Stimulated activated CD4-positive, alpha-beta T cell treated with anti-CD3 and anti-CD28 coated beads, Interleukin-1b, Interleukin-23, amount 100 ng/mL, for 4 hours (primary cell): ENCODE measurements at places on chromosomes 7 and 10.

- DNase-seq = no peak
Observed at GRCh38 chr7:106104721-106105260, 7.3 kb downstream of the SYPL1 start.

GRCh38 chr7:108188724-108189123, 58.6 kb upstream of the LAMB4 start:
- no peak for DNase-seq

DNA sequence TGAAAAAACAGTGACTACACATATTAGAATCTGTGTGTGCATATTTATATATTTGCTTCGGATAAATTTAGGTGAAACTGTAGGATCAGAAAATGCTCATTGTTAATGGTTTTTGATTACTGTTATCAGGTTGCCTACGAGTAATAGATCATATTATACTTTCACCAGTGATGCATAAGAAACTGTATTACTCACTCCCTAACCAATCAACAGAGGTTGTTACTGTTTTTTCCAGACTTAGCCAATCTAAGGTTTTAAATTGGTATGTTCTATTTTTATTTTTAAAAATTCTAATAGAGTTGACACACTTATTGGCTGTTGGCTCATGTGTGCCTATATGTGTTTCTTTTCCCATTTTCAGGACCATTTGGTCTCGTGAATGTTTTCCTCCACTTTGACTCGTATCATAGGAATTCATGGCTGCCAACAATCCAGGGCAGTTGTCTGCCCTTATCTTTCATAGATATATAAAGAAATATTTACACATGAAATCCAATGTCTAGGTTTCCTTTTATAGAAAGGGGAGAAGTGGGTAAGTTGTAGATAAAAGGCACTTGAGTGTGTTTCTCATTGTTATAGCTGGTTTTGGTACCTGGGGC, 59.2 kb downstream of the ANLN start:
- DNase-seq = no peak

GRCh38 chr10:33252324-33252723, 82.1 kb downstream of the NRP1 start:
- no peak for DNase-seq

DNA sequence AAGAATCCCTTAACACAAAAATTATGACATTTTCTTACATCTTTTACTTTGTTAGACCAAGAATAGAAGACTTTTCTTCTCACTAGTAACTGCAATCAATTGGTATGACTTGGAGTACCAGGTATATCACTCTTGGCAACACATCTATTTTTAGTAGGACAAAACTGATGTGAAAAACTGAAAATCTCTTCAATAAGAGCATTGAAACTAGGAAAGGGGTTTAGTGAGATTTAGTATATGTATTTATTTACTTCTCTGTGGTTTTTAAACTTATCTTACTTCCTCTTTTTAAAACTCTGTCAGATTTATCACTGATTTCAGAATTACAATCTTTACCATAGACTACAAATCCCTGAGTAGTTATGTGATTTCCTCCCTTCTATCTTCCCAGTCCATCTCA, 366.2 kb downstream of the PCDH15 start:
- DNase-seq = no peak

DNA sequence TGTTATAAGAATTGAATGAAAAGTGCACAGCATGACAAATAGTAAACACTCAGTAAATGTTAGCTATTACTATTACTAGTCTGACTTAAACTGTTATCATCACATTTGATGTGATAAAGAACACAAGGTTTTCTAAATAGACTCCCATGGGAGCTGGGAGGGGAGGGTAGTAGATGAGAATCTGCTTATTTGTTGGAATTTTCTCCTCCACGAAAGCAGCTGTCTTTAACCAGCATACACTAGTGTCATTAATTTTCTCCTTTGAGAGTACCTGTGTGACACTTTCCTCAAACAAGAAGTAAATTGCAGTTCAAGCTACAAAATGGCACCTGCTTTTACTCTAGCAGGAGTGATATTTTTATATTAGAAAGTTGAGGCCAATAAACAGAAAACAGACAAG, 200.1 kb downstream of the SKAP2 start:
- DNase-seq = no peak

DNA sequence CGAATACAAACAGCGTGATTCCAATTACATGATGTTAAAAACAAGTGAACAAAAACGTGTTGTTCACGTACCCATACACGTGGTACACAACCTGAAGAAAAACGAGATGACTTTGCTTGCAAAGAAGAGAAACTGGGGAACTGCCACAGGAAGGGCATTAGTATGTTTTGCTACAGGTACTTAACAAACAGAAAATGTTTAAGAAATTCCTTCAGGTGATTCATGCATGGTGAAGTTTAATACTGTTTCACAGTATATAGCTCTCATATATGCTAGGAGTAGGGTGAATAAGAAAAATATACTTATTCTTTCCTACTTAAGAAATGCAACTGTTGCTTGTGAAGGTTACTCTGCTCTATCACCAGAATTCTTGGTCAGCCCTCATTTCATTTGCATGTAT, 9.8 kb downstream of the SEC61G start:
- DNase-seq = no peak

- no peak for DNase-seq
Observed at GRCh38 chr7:46153583-46153950, 232.5 kb upstream of the IGFBP3 start.

DNA sequence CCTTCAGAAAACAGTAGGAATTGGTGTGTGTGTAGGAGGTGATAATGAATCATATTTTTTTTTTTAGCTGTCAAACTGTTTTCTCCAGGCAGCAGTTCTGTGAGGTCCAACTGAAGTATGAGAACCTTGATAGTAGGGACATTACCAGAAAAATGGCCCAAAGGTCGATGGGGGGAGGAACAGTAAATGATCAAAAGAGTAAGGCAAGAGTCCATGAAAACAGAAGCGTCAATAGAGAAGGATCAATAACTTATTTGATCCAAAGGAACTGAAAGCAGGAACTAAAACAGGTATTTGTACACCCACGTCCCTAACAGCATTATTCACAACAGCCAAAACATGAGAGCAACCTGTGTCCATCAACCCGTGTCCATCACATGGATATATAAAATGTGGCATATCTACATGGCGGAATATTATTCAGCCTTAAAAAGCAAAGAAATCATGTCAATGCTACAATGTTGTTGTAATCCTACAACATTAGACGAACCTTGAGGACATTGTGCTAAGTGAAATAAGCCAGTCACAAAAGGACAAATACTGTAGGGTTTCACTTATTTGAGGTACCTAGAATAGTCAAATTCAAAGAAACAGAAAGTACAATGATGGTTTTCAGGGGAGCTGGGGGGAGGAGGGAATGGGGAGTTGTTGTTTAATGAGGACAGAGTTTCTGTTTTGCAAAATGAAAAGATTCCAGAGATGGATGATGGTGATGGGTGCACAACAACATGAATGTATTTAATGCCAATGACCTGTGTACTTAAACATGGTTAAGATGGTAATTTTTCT, 214.0 kb upstream of the KLF14 start:
- no peak for DNase-seq

- no peak for DNase-seq
Observed at GRCh38 chr10:63206576-63206975, 73.4 kb downstream of the NRBF2 start.

DNA sequence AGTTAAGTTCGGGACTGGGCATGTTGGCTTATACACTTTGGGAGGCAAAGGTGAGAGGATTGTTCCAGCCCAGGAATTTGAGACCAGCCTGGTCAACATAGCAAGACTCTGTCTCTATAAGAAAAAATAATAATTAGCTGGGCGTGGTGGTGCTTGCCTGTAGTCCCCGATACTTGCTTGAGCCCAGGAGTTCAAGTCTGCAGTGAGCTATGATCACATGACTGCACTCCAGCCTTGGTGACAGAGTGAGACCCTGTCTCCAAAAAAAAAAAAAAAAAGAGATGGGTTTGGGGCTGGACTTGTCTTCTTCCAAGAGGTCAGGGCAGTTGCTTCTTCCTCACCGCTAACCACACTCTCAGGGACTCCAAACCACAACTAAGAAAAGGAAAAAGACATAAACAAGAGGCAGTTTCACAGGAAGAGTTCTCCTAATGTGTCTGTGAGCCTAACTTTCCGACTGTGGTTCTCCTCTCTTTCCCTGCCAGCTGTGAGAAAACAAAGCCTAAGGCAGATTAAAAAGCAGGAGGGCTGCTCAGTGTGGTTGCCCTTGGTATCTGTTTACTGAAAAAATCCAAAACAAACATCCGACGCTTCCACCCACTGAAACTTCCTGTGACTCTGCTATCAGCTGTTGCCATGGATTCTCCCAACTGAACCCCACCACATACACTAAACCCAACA, 2.4 kb upstream of the SERPINE1 start:
- DNase-seq = no peak

GRCh38 chr10:44993226-44993921, 7.3 kb upstream of the ZNF22 start:
- no peak for DNase-seq

DNA sequence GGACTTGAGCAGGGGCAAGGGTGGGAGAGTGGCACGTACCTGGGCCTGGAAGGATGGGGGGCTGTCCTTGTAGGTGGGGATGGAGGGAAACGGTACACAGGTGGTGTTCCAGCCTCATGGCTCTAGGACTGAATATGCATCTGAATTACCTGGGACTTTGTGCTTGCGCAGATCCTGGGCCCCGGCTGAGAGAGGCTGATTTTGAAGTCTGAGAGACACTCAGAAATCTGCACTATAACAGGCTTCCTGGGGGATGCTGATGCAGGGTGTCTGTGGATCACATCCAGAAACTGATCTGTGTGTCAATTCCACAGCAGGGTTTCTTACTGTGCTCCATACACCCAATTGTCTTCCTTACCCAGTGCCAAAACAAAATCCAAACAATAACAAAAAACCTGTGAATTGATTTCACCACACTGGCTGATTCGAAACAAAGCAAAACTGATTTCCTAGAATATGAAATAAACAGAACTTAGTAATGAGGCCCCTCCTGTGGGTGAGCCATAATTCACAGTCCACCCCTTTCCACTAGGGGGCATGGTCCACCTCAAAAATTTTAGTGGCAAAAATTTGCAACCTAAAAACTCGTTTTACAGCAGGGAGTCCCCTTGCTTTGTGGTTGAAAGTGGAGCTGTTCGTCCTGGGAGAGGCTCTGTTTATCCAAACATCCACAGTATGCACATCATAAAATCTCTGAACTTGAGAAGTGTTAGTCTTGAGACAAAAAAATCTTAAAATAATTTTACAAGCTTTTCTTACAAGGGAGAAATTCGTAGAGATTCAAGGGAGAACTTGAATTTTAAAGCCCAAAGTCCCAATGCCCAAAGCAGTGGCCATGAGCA, 32.0 kb upstream of the PLEKHA1 start:
- peak; percentile 58 for DNase-seq

DNA sequence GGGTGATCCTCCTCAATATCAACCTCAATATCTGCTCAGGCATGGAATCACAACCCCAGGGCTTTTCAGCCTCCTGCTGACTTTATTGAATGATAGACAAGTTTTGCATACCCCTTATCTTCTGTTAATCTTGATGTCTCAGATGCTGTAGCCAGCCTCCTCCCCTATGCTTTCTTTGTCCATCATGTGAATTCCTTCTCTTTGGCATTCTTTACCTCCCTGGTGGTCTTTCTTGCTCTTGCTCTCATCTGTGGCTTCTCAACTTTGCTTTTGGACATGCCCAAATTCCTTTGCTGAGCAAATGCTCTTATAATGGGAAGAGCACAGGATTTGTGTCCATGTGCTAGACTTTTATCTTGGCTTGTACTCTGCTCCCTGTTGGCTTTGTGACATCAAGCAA, 73.4 kb upstream of the FAM13C start:
- DNase-seq = no peak

GRCh38 chr10:5634918-5635317, 31.5 kb downstream of the ASB13 start:
- no peak for DNase-seq

DNA sequence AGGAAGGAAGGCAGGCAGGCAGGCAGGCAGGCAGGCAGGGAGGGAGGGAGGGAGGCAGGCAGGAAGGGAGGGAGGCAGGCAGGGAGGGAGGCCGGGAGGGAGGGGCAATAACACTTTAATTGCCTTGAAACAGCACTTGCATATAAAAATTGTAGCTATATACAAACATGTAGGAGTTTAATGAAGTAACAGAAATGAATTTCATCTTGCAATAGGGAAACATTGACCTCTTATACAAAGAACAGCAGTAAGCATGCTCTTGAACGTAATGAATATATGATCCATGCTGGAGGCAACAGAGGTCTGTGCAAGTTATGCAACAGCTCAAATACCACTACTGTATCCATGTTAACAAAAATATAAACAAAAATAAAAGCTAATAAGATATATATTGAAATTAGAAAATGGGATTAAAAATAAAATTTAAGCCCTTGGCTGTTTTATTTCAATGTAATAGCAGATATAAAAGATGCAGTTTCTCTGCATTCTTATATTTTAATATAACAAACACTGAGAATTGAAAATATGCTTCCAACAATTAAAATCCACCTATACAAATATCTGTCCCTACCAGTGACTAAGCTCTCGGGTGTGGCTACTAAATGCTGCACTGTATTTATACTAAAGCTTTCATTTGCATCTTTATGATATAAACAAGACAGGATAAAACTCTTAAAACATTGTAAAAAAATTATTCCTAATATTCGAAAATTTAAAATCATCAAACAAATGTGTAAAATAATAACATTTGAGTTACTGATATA, 50.3 kb downstream of the CACNA2D1 start:
- DNase-seq = no peak

DNA sequence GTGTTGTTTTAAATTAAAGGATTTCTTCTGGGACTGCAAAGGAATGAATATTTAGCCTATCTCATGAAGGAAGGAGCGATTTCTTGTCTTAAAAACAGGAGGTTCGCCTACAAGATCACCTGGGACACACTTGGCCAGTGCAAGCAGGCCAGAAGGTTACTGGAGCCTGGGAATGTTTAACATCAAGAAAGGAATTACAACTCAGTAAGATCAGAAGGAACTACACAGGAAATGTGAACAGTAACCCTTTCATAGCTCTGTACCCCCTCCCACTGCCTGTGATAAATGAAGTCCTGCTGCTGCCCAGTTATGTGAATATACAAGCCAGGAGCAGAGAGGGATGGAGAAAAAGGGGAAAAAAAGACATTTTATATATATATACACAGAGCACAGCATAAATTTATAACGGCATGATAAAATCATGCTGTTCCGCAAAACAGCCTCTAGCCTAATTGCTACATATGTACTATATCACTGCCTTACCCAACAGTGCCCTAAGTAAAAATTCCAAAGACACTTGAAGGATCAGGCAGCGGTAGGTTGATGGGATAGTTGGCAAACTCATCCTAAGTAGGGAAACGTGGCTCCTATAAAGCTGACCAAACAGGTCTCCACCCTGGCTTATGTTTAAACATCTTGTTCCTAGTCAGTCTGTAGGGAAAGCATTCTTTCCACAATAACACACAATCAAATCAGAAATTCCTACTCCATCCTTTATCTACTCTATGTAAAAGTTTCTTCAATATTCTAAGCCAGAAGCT, 63.8 kb downstream of the ZNF438 start:
- no peak for DNase-seq

DNA sequence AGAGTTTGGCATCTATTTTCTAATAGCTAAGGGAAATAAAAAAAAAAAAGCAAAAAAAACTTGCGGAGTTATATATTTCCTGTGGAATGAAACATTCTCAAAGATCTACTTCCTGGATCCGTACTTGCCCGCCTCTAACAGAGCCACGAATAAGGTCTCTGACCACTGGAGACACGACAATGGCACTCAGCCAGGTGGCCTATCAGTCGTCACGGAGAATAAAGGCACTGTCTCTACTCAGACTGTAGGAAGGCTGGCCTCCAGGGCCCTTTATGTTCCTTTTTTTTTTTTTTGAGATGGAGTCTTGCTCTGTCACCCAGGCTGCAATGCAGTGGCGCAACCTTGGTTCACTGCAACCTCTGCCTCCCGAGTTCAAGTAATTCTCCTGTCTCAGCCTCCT, 58.7 kb downstream of the RGS10 start:
- DNase-seq = no peak
